Stimulated activated CD4-positive, alpha-beta T cell treated with anti-CD3 and anti-CD28 coated beads, Interleukin-2, amount 100 ng/mL, for 4 hours (primary cell): ENCODE measurements at places on chromosomes 12 and 14.
A peak's percentile ranks its signal among the peaks of the same experiment; 100 is the strongest.

GRCh38 chr12:64255249-64255648, 33.2 kb upstream of the KICS2 start:
- no peak for DNase-seq

DNA sequence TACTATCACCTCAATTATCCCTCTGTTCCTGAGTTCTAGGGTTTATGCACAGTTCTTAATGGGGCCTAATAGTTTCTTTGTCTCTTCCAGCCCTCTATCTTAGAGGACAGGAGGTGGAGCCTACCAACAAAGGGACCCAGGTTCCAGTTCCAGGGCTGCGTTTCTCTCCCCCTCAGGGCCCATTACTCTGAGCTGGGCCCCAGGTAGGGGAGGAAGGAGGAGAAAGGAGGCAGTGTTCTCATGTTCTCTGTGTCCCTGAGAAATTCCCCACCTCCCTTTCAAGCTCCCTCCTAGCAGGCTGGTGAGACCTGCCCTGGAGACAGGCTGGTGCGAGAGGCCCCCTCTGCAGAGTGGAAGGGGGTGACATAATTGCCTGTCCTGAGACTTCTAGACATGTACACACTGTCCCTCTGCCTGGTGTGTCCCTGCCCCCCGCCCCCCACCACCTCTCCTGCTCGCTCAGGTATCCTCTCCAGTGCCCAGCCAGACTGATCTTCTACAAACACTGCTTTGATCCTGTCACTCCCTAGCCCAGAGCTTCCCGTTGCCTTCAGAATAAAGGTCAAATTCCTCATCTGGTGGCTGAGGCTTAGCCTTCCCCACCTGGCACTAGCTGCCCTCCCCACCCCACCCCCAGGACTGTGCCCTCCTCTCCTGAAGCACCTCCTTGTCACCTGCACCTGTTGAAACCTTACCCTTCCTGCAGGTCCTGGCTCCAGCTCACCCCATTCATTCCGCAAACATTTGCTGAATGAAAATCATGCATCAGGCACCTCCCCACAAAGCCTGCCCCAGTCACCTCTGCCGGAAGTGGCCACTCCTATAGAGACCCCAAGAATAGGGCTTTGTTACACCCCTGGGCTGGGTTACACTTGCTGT, 21.1 kb upstream of the KRT8 start:
- no peak for DNase-seq

GRCh38 chr14:69760810-69761209, 6.1 kb upstream of the SRSF5 start:
- DNase-seq: no peak

DNA sequence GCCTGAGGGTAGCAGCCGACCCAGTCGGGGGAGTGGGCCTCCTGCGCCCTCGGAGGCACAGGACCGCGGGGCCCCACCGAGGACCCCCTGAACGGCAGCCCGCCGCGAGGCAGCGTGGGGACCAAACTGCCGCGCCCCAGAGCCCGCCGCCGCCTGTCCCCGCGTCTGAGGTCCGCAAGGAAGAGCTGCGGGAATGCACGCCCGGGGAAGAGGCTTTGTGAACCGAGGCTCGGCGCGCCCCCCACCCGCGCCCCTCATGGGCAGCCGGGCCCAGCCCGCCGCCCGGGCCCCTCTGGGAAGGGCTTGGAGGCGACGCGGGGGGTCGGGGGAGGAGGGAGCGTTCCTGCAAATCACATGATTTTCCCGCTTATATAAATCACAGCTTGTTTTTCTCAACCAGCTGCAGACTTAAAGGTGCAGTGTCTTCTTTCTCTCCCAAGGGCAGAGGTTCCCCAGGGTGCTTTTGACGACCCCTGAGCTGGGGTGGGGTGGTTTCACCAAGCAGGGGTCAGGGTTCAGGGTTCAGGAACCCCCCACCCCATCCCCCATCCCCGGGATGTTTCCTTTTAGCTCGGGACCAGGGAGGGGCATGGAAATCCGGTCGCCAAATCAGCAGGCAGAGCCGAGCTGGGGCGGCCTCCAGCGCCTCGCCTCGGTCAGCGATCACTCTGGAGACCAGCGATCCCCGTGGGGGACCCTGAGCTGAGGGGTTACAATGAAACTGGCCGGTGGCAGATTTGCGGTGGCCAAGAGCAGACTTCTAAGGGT, 44.7 kb upstream of the ATP23 start:
- DNase-seq: peak; percentile 10

- DNase-seq: no peak
These were observed 624.2 kb downstream of the DIO2 start for GRCh38 chr14:79586989-79587598.

GRCh38 chr14:76007852-76008251, 22.3 kb downstream of the IFT43 start:
- no peak for DNase-seq

DNA sequence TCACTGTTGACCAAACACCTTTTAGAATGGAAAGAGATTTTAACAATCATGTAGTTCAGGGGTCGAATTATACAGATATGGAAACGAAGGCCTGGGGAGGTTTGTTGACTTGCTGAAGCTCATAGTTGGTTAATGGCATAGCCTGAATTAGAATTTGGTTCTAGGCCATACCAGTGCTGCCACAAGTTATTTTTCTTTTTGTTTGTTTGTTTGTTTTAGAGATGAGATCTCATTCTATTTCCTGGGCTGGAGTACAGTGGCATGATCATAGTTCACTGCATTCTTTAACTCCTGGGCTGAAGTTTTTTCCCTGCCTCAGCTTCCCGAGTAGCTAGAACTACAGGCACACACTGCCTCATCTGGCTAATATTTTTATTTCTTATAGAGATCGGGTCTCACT, 25.4 kb upstream of the ALG10B start:
- no peak for DNase-seq
